ENCODE measurements at places on chromosomes 2 and 18.

DNA sequence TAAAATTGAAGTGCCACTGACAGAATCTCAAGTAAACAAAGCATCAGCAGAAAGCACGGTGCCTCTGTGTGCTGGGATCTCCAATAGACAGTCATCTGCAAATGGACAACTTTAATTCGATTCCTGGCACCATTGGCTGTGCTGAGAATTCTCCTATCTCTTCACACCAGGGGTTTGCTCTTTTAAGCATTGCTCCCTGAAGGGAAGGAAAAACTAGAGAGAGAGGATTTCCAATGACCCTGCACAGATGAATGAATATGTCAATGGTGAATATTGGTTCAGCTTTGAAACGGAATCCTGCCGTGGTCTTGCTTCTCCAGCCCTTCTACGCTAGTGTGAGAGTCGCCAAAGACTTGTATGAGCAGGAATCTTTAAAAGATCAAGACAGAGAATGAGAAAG is 97.9 kb downstream of the FIGN start:
- no peak for DNase-seq

GRCh38 chr2:97993926-97994325 is 1.8 kb downstream of the TMEM131 start:
- DNase-seq: no peak

DNA sequence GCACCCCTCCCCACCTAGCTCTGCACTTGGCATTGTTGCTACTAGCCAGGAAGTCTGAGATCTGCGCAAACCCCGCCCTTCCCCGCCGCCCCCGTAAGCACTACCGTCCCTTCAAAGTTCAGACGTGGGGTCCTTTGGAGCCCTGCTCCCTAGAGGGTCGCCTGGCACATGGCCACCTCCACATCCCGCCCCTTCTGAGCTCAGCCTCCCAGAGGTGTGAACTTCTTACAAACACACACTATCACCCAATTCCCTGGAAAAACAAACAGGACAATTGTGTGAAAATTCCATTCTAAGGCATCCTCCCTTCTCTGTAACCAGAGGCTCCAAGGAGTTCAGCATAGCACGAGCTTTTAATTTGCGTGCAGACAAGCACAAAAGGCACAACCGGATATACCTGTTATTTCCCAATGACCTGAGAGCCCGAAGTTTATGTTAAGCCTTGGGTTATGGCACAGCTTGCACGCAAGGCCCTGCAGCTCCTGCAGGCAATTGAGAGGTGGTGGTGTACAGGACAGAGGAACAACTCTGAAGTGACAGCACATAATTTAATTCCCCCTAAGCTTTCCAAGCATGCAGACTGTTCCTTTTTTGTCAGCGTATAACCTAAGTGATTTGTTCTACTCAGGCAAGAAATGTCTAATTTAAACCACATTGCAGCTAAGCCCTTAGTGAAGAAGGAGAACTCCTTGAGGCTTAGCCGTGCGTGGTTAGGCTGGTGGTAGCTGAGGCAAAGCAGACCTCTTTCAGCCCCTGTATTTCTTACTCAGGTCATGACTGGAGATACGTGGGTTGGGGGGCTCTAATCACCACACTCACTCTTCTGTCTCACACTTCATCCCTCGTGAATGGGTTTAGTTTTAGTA is 20.3 kb upstream of the CYP1B1 start:
- no peak for DNase-seq

- DNase-seq: no peak
Observed at GRCh38 chr2:46390901-46391395, 88.4 kb upstream of the TMEM247 start.

GRCh38 chr18:29377346-29377745 is 1200.4 kb upstream of the CDH2 start:
- no peak for DNase-seq

- no peak for DNase-seq
Observed at GRCh38 chr2:16123421-16123820, 183.1 kb downstream of the MYCN start.

- no peak for DNase-seq
Observed at GRCh38 chr2:40321822-40322221, 130.1 kb downstream of the SLC8A1 start.

DNA sequence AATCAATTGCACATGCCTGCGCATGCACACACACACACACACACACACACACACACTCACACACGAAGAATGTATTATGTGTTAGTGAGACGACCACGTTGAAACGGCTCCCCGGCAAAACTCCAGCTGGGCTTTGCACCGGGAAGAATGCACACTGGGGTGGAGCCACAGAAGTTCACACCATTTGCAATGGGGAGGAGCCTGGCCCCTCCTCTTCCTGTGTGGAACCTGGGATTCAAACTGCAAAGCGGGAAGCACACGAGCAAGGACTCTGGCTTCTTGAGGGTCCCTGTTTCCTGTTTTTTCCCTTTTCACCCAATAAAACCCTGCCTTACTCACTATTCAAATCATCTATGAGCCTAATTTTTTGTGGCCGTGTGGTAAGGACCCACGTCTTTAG is 304.0 kb upstream of the TMEFF2 start:
- no peak for DNase-seq

DNA sequence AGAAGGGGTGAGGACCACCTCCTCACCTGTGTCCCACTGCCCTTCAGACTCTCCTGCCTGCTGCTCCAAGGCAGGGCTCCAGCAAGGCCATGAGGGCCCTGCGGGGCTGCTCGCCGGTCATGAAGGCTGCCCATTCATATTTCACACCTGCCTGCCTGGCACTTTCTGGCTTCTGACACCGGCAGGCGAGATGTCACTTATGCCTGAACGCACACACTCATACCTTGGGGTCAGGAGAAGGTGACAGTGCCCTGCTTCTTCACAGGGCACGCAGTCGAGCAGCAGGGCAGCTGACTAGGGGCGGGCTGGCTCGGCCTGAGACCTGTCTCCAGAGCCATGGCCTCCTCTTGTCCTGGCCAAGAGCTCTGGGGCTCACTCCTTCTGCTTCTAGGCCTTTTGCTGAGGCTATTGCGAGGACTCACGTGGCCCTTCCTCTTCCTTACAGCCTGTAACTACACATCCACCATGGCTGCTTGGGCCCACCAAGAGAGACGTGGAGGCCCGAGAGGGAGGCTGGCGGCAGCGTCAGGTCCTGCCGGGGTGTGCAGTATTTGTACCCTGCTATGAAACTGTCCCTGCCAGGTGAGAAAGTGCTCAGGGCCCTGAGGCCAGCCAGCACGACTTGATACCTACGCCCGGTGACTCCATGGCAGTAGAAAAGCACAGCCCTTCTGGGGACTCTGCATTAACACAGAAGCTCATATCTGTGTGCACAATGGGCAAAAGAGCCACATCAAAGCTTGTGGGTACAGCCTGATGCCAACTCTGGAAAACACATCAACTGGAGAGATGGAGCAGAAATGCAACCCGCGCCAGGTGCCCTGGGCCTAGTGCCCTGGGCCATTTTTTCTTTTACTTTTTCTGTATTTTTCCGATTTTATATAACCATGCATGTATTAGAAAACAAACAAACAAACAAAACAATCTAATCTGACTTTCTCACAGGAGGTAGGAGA is 30.6 kb downstream of the HS6ST1 start:
- DNase-seq: no peak

GRCh38 chr2:233439191-233439590 is 84.9 kb downstream of the DGKD start:
- DNase-seq: no peak

DNA sequence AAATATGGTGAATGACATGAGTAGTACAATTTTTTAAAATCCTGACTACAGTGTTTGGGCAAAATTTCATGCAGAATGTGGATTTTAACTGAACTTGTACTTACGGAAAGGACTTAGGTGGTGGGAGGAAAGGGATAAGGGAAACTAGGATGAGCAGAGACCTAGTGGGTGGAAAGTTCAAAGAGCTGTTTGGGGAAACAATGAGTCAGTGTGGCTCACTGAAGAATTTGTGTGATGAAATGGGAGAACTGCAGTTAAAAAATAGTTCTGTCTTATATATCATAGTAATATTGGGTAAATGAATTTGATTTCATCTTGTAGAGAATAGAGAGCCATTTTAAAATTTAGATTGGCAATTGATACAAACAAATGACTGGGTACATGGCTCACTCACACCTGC is 220.1 kb upstream of the CTAGE1 start:
- no peak for DNase-seq

DNA sequence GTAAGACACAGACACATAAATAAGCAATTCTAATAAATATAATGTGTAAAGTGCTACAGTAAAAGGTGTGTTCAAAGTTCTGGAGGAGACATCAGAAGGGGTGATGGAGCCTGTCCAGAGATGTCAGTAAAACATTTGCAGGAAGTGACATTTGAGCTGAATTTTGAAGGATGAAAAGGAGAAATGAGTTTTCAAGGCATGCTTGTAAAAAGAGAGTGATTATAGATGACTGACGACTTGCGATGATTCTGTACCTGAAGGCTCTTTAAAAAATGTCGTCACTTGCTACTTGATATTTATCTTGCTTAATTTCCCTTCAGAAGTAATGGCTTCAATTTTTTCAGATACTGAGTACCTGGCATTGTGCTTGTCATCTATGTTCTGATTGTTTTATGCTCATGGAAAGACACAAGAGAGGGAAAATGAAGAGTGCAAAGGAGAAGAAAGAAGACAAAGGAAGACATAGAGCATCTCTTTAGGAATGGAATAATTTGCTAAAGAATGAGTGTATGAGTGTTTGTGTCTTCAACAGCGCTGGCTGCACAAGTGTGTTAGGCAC is 73.9 kb downstream of the PLA2R1 start:
- DNase-seq: no peak

DNA sequence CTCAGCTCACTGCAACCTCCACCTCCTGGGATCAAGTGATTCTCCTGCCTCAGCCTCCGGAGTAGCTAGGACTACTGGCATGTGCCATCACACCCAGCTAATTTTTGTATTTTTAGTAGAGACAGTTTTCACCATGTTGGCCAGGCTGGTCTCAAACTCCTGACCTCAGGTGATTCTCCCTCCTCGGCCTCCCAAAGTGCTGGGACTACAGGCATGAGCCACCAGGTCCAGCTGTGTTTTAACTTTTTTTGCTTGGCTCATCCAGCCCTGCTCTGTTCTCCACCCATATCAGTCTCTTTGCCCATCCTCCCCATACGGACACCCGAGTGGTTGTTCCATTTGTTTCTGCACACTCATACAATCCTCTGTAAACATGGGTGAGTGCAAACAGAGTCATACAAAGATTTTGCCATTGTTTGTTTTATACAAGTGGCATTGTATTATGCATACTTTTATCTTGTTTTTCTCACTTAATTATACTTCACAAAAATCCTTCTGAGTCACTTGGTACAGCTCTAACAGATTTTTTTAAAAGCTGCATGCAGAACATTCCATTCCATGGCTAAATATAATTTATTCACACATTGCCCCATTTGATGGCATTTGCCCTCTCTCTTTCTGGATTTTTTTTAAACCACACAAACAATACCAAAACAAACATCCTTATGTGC is 5.3 kb downstream of the APOB start:
- DNase-seq: no peak

DNA sequence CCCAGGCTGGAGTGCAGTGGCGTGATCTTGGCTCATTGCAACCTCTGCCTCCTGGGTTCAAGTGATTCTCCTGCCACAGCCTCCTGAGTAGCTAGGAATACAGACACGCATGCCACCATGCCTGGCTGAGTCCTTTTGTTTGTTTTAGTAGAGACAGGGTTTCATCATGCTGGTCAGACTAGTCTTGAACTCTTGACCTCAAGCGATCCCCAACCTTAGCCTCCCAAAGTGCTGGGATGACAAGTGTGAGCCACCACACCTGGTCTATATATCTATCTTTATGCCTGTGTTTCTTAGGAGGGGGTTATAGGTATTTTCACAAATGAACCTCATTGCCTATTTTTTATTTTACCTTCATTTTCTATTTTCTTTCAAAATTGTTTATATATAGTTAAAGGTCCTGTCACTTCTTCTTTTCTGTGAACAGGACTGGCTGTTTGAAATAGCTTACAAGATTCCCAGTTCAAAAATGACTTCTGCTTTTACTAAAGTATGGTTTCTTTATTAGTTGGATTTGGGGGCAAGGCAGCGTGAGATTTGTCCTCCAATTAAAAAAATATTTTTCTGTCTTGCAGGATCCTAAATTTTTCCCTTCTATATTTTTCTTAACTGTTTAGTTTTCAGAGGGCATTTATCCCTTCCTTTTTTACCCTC is 16.4 kb upstream of the MARCHF7 start:
- no peak for DNase-seq

- no peak for DNase-seq
Observed at GRCh38 chr18:57134618-57135135, 12.2 kb upstream of the BOD1L2 start.

- DNase-seq: no peak
Observed at GRCh38 chr2:126370201-126370600, 285.8 kb upstream of the GYPC start.

DNA sequence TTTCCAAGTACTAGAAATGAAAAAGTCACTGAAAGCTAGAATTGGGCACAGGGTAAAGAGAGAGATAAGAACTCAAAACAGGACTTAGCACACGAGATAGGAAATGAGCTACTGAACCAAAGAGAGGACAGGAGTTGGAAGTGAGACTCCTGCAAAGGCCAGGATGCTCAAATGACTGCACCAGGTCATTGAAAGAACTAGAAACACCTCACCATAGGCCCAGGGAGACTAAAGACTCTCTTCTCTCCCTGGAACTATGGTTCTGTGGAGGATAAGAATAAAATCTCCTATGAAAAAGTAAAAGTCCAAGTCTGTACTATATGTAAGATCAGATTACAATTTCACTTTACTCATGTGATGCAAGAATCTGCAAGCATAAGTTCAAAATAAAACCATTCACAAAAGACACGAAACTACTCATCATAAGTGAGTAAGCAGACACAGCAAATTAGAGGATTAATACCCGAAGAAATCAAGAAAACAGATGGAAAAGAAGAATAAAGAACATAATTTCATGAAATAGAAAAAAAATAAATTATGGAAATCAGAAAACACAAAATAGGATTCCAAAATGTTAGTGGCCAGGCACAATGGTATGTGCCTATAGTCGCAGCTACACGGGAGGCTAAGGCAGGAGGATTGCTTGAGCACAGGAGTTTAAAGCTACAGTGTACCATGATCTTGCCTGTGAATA is 6.5 kb downstream of the NBAS start:
- no peak for DNase-seq

DNA sequence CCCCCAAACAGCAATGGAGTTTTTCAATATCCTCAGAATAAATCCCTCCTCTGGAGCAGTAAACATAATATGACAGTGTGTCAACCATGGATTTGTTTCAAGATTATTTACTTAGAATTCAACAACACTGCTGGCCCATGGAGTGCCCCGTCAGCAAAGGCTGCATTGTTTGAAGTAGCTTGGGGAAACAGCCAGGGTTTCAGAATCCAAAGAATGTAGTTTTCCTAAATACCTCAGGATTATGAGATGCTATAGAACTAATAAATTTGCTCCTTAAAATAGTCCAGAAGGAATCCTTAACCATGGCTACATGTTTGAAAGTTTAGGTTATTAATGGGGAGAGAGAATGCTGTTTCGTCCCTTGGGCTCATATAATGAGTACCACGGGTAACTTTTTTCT is 13.1 kb upstream of the CETN1 start:
- no peak for DNase-seq

- DNase-seq: no peak
Observed at GRCh38 chr18:29078273-29078672, 901.3 kb upstream of the CDH2 start.

GRCh38 chr2:163732727-163733126 is 3.1 kb downstream of the FIGN start:
- DNase-seq: no peak

GRCh38 chr2:38586931-38587330 is 15.8 kb downstream of the HNRNPLL start:
- no peak for DNase-seq

Data from activated T-helper 9 cell treated with anti-CD3 and anti-CD28 coated beads, Interleukin-2, amount 50 U/mL, for 16 hours (primary cell).